ENCODE measurements at places on chromosomes 5 and 9. TPM values are rescaled to one million over a fixed set of nuclear protein-coding genes. Genes with fewer than 3 reads are reported as not detected.

STING1 gene
- 26.6 TPM for total RNA-seq

DDX4 gene
- not detected for total RNA-seq

MYORG gene
- 5.3 TPM for total RNA-seq

PDZD2 gene
- total RNA-seq, result 34.0 TPM

CORO2A gene
- total RNA-seq, result 10.1 TPM

GPR150 gene
- 0.33 TPM for total RNA-seq
